SW480 (cell line): ENCODE measurements at places on chromosomes 4 and X.
A peak's percentile ranks its signal among the peaks of the same experiment; 100 is the strongest.

GRCh38 chr4:118173956-118174725 lies 139.9 kb downstream of the NDST3 start:
- DNase-seq: peak; percentile 16

- no peak for DNase-seq
These were observed 1.9 kb downstream of the SOWAHD start for GRCh38 chrX:119760026-119760877.

- DNase-seq: no peak
These were observed 39.9 kb downstream of the ATG4A start for GRCh38 chrX:108131471-108131870.

GRCh38 chrX:125198546-125198945 lies 121.1 kb upstream of the TEX13C start:
- DNase-seq: no peak

DNA sequence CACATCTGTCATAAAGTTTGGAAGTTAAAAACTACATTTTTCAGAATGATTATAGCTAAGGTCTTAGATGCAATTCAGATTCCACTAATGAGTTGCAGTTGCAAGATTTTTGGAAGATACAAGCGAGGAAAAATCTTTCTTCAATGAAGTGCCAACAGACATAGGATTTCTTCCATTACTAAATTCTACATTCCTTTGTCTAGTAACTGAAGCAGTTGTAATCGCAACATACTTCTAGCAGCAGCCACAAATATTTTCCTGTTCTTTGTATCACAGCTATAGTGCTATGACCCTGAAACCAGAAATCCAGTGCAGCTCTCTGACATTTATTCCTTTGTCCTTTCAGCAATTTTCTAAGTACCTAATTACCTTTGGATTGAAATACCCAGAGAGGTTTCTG lies 225.2 kb upstream of the SLIT2 start:
- no peak for DNase-seq

DNA sequence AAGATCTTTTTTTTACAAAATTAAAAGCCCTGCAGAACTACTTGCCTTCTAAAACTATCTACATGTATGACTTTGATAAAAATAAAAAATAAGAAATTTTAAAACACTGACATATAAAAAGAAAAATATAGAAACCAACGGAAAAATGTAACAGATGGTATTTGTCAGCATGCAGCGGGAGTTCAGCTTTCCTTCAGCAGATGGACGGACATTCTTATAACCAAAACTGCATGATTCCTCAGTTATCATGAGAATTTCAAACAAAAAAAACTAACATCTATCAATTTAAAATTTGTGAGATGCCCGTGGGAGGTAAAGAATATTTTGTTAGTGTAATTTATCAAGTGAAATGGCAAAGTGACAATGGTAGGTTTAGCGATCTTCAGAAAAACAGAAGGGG lies 23.2 kb downstream of the RWDD4 start:
- DNase-seq: no peak

GRCh38 chrX:71393919-71394318 lies 27.8 kb downstream of the TAF1 start:
- DNase-seq: no peak

GRCh38 chrX:140507223-140507981 lies 2.5 kb upstream of the SOX3 start:
- DNase-seq: no peak

GRCh38 chr4:168871632-168872031 lies 138.4 kb downstream of the CBR4 start:
- no peak for DNase-seq

DNA sequence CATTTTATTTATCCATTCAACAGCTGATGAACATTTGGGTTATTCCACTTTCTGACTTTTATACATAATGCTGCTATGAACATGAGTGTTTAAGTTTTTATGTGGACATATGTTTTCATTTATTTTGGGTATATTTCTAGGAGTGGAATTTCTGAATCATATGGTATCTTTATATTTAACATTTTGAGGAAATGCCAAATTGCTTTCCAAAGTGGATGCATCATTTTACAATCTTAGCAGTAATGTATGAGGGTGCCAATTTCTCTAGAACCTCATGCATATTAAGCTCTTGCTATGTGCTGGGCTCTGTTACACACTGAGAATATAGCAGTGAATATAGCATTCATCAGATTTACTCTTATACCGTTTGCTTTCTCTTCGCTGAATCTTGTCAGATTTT lies 983.7 kb downstream of the STIM2 start:
- DNase-seq: no peak

- no peak for DNase-seq
These were observed 18.3 kb upstream of the RPS6KA3 start for GRCh38 chrX:20284992-20285391.

DNA sequence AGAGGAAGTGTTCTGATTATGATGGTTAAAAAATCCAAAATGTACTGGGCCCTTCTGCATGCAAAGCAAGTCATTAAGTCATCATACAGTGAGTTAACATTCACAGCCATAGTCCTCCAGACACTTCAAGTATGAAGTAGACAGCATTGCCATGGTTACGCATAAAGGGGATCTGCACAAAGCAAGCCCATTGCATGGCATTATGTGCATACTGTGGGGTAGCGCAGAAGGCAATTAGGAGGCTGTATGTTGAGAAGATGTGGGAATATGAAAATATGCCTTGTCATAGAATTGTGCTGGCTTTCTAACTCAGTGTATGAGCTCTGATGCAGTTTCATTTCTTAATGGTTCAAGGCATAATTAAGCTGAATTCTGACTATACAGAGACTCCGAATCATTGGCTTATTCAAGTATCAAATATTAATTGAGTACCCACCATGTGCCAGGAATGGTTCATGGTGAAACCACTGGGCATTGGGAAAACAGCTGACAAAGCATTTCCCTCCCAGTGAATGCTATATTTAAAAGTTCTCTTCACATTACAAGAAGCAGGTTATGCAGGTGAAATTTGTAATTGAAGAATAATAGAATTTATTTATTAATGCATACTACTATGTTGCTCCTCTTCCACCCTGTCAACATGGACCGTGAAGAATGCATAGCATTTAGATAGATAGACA lies 588.9 kb downstream of the ZNF674 start:
- DNase-seq: no peak

DNA sequence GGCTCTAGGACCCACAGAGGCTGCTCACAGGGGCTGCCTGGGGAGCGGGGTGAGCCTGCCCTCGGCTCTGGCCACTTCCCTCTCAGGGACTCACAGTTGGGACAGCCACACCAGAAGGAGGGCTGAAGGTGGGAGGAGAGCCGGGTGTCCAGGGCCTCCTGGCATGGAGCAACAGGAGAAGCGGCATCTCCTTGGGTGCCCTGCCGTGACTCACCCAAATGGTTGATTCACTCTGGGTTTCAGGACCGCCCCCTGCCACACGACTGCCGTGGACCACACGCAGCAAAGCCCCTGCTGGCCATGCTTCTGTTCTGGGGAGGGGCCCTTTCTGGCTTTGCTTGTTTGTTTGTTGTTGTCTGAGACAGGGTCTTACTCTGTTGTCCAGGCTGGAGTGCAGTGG lies 86.0 kb upstream of the AFAP1 start:
- no peak for DNase-seq

GRCh38 chrX:10199212-10199611 lies 42.4 kb downstream of the CLCN4 start:
- DNase-seq: no peak

DNA sequence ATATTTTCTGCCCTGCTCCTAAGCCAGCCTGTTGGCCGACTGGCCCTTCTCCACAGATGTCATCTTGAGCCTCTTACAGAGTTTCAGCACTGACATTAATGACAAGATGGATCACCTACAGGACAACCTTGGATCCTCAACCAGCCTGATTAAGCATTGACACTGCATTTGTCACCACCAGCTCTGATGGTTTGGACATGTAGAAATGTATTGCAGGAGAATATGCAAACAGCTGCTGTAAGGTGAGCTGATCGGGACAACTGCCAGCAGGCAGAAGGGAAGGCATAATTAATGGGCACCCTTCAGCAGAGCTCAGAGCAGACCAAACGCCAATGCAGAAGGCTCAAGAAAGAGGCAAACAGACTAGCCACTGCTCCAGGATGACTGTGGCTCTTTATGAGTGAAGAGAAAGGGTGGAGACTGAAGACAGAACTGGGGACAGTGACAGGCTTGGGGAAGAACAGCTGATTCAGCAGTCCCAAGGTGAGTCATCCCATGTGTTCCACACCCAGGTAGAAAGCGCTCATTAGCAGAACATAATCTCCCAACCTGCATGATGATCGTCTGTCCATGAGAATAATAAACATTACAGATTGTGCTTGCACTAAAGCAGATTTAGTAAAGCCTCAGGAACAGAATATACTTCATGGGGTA lies 6.7 kb downstream of the CORIN start:
- peak; percentile 5 for DNase-seq
